ENCODE measurements at places on chromosomes 4 and X. TPM values are rescaled to one million over a fixed set of nuclear protein-coding genes. Genes with fewer than 3 reads are reported as not detected.

Gene PLP1
- total RNA-seq: not detected

Gene AKAP4
- total RNA-seq: not detected

Gene CNGA1
- not detected for total RNA-seq

Gene GAGE2A
- total RNA-seq: not detected

Gene TSPAN6
- not detected for total RNA-seq

Gene TBX22
- total RNA-seq: not detected

Gene TMSB15A
- not detected for total RNA-seq

Gene ARHGEF6
- total RNA-seq: 50.2 TPM

Gene P2RY8
- 19.5 TPM for total RNA-seq

Gene SOWAHD
- not detected for total RNA-seq

Gene TSC22D3
- 20.3 TPM for total RNA-seq

Gene ESX1
- not detected for total RNA-seq

Gene ATP1B4
- not detected for total RNA-seq

Gene ATP2B3
- total RNA-seq: not detected

Gene BRS3
- not detected for total RNA-seq

Gene CXCL10
- 2.0 TPM for total RNA-seq

Gene LDB2
- 0.64 TPM for total RNA-seq

Gene LRP2BP
- 0.45 TPM for total RNA-seq

Gene PPP1R2C
- not detected for total RNA-seq

Gene CXCL13
- total RNA-seq: 2.7 TPM

Gene NLRP2B
- not detected for total RNA-seq

Gene MGARP
- 0.21 TPM for total RNA-seq

Gene KLF8
- total RNA-seq: 1.4 TPM

Gene CCDC158
- not detected for total RNA-seq

Gene TCEAL6
- total RNA-seq: not detected

Gene FABP2
- not detected for total RNA-seq

Gene PAGE1
- total RNA-seq: not detected

Gene POLN
- total RNA-seq: 6.1 TPM

Gene TMEM271
- total RNA-seq: not detected

Gene ZMYM3
- 14.7 TPM for total RNA-seq

Gene HAND2
- total RNA-seq: not detected

Gene AIFM1
- total RNA-seq: 49.1 TPM

Gene CLDN2
- total RNA-seq: not detected

Gene BEX1
- total RNA-seq: not detected

Gene TAF9B
- 8.8 TPM for total RNA-seq

Gene GAGE12J
- not detected for total RNA-seq
